ENCODE measurements at places on chromosomes 5 and 9.

GRCh38 chr9:68709291-68710110, 4.5 kb downstream of the PIP5K1B start:
- no peaks in the 10 kb centered on the region for H3K36me3 ChIP-seq
- no peak overlapping the region for H3K27ac ChIP-seq
- no peaks in the 10 kb centered on the region for H3K4me1 ChIP-seq
- H3K4me3 ChIP-seq = no peak overlapping the region
- no peaks in the 10 kb centered on the region for H3K27me3 ChIP-seq

GRCh38 chr5:162248107-162248713, 180.6 kb downstream of the GABRG2 start:
- DNase-seq = no peak
- H3K36me3 ChIP-seq = no peaks in the 10 kb centered on the region
- H3K27me3 ChIP-seq = no peaks in the 10 kb centered on the region
- H3K4me3 ChIP-seq = no peak overlapping the region

DNA sequence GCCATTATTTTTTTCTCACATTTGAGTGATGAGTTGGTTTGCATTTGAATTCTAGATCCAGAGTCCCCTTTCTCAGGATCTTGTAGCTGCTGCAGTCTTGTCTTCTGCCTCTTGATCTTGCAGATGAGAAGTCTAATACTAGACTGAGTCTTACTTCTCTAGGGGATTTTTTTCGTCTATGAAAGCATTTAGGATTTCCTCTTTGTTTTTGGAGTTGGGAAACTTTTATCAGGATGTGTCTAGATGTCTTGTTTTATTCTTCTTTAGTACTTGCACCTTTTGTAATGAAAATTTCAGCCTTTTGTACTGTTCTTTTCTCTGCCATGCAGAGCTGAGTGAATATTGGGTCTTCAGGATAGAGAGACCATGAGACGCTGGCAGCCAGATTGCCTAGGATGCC, 65.4 kb downstream of the ZNF618 start:
- no peak for DNase-seq
- no peak overlapping the region for H3K4me3 ChIP-seq
- H3K27me3 ChIP-seq = no peaks in the 10 kb centered on the region
- H3K27ac ChIP-seq = no peak overlapping the region

DNA sequence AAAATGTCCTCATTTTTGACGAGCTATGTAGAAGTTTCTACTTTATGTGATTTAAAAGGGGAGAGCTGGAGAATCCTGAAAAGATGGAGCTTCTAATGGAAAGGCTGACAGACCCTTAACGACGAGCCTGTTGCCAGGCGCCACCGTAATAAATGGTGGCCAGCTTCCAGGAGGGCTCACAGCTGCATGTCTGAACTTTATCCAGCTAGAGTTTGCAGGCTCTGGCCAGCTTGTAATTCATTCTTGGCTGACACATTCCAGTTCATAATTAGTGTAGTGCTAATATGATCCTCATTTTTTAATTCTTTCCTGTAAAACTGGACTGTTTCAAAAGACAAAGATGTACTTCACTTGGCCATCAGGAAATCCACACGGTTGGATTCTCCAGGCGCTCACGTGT, 246.7 kb downstream of the GAS1 start:
- no peaks in the 10 kb centered on the region for H3K27me3 ChIP-seq
- H3K36me3 ChIP-seq = no peaks in the 10 kb centered on the region
- no peak overlapping the region for H3K4me3 ChIP-seq
- peak; percentile 83 for DNase-seq
- peak overlapping the region; percentile 66 for H3K27ac ChIP-seq
- peaks cover 5% of the 10 kb centered on the region for H3K4me1 ChIP-seq

GRCh38 chr5:124718380-124718789, 28.1 kb downstream of the ZNF608 start:
- no peaks in the 10 kb centered on the region for H3K27me3 ChIP-seq
- no peak overlapping the region for H3K4me3 ChIP-seq
- H3K4me1 ChIP-seq = no peaks in the 10 kb centered on the region
- H3K36me3 ChIP-seq = no peaks in the 10 kb centered on the region
- DNase-seq = no peak
- no peak overlapping the region for H3K27ac ChIP-seq

Measured in uterus (tissue), 4 donors.